Stimulated activated CD4-positive, alpha-beta T cell treated with anti-CD3 and anti-CD28 coated beads, Interleukin-1b, Interleukin-23, amount 100 ng/mL, for 48 hours (primary cell): ENCODE measurements at places on chromosomes 1 and 21.

DNA sequence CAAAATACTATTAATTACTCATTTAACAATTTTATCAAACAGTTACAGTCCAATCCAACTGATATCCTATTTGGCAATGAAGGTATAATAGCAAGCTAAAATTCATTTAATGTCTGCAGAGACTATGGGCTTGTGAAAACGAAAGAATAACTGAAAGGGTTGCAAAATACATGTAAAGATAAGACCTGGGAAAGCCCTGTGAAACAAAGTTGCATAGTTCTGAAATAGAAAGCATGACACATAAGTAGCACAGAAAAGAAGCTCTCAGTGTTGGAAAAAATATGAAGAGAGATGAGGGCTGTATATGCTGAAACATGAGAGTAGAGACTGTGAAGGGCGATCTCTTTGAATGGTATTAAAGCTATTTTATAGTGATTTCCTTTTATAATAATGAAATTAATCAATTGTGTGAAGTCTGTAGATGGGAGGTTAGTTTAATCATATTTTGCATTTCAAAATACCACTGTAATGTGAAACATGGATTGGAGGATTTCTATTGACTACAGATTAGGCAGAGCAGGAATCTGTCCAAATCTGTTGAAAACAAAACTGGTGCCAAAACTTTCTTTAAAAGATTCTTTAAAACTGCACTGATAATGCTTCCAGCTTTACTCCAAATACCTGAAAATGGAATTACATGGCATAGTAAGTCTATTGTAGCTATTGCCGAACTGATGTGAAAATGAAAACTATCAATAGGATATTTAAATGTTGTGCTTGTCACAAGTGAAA lies 1518.9 kb upstream of the B3GALT2 start:
- DNase-seq = no peak

- DNase-seq = no peak
Observed at GRCh38 chr1:1377540-1378205, 2.7 kb upstream of the AURKAIP1 start.

DNA sequence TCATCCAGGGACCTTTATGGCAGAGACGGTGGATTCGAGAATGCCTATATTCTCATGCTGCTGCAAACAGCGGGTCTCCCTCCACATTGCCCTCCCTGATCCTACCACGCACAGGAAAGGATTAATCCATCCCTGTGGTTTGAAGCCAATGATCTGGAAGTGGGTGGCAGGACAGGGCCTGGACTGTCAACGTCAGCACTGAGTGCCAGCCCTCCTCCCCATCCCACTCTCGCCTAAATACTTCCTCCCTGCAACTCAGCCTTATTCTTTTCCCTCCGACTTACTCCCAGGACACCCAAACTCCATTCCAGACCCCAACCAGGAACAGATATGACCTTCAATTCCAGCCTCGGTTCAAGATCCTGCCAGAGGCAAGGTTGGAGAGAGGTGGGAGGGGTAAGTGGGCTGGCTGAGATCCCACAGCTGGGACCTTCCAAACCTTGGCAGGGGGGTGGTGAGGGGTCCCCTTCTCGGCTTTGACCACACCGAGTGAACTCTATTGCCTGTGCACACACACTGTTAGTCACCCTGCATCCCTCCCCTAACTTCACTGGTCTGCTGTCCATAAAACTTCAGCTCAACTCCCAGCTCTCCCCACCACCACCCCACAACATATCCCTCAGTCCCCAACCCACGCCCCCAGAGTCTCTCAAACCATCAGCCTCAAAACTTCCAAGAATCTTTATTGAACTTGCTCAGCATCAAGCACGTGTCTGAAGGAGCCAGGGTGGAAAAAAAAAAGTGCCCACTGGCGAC lies 2.4 kb upstream of the S100A5 start:
- no peak for DNase-seq

DNA sequence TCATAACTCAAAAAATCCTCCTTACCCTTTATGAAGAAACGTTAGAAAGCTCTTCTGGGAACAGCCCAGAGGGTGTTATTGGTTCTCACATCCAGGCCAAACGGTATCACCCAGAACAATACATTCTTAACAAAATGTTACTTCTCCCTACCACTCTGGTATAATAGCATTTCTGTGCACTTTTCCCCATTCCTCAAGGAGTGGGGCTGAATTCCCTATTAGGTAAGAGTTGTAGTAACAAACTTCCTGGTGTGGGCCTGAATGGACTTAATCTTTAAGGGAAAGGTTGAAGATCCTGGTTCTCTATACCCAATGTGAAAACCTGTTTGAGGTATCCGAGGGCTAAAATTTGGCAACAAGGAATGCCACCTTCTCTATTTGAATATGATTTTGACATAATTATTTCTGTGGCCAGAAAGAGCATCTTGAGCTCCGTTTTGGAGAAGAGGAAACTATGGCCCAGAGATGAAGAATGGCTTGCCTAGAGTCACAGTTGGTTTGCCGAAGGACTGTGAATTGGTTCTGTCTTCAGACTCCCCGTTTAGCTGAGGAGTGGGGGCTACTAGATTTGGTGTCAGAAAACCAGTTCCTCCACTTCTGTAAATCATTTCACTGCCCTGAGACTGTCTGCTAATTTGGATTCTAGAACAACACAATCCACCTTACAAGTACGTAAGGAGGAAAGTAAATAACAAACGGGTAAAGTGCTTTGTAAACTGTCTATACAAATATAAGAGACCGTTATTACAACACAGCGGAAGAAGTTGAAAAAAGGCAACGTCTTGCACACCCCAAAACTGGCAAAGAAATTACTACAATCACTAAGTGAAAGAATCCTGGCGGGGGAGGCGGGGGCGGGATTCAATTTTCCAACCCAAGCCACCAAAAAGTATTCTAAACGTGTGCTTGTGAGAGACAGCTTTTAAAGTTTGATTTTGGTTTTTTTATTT lies 2.3 kb downstream of the ANP32E start:
- peak; percentile 23 for DNase-seq

DNA sequence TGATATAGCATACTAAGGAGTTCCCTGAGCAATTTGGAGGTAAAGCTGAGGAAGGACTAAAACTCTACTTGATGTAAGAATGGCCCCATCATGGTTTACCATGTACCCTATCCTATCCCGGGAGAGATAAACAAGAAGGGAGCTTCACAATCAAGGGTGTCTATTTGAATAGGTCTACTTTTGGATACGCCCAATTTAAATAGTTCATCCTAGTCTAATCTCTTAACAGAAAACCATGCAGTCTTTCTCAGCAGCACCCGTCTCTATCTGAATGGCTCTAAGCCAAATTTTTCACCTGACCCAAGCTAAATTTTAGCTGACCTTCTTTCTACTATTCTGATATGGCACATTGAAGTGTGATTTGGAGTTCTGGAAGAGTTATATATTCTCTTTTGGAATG lies 122.0 kb downstream of the TNNI3K start:
- no peak for DNase-seq

- DNase-seq = no peak
Observed at GRCh38 chr1:234836045-234836681, 226.2 kb upstream of the IRF2BP2 start.

DNA sequence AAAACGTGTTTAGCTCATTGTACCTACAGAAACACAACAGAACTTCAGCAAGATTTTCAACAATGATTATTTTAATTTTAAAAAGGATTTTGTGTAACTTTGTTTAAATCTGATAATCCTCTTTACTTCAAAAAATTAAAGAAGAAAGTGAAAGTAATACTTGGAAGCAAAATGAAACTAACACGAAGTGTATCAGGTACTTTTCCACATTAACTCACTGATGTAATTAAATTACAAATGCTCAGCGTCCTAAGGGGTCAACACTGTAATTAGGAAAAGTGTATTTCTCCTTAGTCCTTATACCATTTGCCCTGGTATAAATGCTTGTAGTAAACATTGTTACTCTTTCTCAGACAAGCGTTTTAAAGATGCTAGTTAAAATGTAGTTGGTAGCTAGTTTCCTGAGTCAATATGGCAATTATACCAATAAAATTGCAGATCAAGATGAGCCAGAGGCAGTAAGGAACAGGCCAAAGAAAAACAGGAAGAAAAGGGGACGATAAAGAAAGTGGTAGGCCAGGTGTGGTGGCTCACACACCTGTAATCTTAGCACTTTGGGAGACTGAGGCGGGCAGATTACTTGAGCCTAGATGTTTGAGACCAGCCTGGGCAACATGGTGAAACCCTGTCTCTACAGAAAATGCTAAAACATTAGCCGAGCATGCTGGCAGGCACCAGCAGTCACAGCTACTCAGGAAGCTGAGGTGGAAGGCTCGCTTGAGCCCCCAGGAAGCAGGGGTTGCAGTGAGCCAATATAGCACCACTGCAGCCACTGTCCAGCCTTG lies 553.0 kb downstream of the SMYD3 start:
- no peak for DNase-seq

- peak; percentile 29 for DNase-seq
Observed at GRCh38 chr1:1599030-1599934, 653 bp downstream of the FNDC10 start.

DNA sequence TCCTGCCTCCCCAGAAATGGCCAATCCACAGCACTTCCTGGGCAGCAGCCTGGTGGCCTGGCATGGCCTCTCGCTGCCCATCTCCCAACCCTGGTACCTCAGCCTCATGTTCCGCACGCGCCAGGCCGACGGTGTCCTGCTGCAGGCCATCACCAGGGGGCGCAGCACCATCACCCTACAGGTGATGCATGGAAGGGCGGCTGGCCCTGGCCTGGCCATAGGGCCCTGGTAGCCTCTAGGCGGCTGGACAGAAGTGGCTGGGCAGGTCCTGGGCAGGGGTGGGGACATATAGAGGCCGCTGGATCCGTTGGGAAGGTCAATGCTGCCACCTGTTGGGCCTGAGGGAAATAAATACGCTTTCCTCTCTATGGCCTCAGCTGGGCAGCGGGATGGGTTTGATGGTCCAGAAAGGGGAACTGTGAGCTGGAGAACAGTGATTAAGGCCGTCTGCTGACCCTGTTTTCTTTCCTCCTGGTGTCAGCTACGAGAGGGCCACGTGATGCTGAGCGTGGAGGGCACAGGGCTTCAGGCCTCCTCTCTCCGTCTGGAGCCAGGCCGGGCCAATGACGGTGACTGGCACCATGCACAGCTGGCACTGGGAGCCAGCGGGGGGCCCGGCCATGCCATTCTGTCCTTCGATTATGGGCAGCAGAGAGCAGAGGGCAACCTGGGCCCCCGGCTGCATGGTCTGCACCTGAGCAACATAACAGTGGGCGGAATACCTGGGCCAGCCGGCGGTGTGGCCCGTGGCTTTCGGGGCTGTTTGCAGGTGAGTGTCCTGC lies 14.4 kb downstream of the CELSR2 start:
- DNase-seq = peak; percentile 84

GRCh38 chr1:211358685-211359084 lies 32.1 kb downstream of the TRAF5 start:
- no peak for DNase-seq

- no peak for DNase-seq
Observed at GRCh38 chr1:60987904-60988303, 94.5 kb upstream of the NFIA start.

- DNase-seq = no peak
Observed at GRCh38 chr1:154877370-154877974, 7.4 kb upstream of the KCNN3 start.

- no peak for DNase-seq
Observed at GRCh38 chr1:200590001-200590400, 30.6 kb downstream of the KIF14 start.

GRCh38 chr1:177975588-177976495 lies 6.0 kb upstream of the SEC16B start:
- DNase-seq = no peak

DNA sequence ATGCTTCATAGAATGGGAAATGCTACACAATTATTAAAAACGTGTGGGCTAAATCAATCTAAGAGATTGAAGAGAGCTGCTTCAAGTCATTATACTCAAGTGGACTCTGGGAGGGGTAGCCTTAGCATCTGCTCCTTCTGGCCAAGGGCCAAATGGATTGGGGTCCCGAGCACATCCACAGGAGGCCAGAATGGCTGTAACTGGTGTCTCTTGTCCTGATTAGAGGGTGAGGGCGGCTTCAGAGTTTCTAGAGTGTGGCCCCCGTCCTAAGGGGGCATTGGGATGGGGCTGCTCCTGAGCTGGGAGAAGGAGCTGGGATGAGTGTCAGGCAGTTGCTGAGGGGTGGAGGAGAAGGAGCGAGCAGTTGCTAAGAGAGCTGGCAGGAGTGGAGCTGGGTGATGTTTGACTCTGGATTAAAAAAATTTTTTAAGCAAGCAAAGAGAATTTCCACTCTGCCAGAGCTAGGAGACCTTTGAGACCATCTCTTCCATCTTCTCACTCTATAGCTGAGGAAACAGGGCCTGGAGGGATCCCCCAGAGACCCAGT lies 71.3 kb upstream of the TLR5 start:
- no peak for DNase-seq

DNA sequence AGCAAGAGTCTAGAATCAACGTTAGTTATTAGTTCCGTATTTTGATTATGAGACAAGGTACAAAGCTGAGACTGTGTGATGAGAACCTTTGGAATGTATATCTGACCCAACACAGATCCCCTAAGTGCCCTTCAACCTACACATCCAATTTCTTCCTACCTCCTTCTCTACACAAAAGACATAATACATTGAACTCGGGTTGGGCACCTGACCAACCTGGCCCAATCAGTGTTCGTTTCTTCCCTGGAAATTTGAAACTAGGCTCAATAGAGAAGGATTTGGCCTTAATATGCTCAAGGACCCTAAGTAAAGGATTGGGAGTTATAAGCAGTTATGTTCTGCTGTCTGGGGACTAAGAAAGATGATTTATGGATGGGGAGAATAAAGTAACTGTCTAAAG lies 12.1 kb downstream of the ITSN1 start:
- no peak for DNase-seq
